ENCODE measurements at places on chromosomes 4 and X.

DNA sequence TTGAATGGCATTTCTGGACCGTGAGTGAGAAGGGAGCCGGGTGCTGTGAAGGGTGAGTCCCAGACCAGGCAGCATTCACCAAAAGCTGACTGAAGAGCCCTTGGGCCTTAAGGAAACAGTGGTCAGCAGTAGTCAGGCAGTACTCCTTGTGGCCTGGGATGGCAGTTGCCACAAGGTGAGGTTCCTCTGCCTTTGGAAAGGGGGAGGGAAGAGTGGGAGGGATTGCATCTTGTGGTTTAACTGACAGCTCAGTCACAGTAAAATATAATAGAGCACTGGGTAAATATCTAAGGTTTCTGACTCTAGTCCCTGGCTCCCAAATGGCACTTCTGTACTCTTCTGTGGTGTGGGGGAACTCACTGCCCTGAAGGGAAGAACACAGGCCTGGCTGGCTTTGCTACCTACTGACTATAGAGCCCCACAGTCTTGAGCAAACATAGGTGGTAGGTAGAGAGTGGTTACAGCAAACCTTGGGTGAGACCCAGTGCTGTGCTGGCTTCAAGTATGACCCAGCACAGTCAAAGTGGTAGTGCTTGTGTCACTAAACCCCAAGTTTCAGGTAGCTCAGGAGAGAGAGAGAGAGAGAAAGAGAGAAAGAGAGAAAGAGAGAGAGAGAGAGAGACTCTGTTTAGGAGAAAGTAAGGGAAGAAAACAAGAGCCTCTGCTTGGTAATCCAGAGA is 154.2 kb downstream of the TEX11 start:
- peak; percentile 3 for DNase-seq

- DNase-seq: no peak
Measured at GRCh38 chrX:132748909-132749308, 209.5 kb downstream of the HS6ST2 start.

DNA sequence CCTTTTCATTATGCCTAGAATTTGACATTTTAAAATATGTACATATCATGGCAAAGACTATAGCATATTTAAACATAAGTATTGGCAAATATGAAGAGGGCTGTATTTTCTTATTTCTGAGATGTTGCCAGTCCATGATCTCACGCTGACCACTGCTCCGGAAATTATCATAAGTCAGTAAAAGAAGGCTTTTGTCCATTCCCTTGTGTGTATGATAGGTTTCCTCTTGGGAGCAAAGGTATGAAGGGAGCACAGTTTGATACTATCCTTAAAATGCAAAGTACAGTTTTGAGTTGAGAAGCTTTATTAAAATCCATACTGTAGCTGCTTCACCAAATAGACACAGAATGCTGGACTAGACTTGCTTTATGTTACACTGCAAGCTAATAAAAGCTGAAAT is 52.6 kb upstream of the AGA start:
- DNase-seq: no peak

- DNase-seq: peak; percentile 81
Measured at GRCh38 chr4:40238700-40239548, 42.1 kb downstream of the RHOH start.

Measured in mesendoderm (in vitro differentiated cells).